MCF 10A (cell line): ENCODE measurements at places on chromosomes 5 and 9.

DNA sequence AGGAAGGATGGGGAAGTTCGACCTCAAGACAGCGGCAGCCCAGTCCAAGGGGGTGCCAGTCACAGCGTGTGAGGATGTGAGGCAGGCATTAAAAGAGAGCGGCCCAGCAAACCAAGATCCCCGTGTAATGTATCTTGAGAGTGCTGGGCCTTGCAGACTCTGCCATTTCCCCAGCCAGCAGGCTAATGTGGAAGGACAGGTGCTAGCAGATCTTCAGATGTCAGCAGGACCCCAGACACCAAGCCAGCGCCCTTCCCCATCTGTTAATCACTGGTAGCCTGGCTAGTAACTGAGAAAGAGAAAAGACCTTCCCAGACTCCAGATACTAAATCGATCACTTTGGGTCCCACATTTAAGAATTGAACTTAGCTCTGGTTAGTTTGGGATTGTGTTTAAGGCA is 62.2 kb downstream of the NTRK2 start:
- no peak for DNase-seq

DNA sequence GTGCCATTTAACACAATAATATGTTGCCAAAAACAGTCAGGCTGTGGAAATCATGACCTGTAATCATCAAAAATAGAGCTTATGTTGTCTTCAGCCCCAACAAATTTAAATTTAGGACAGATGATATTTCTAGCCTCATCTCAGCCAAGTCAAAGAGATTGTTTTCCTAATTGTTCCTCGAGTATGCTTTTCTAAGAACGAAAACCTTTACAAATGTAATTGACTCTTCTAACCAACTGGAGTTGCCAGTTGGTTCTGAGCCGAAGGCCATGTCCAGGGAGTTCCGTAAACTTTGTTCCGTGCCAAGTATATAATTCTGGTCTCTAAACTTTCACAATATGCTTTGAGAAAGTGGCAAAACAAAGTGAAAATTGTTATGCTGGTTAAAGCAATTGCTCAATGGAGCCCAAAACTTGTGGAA is 160.8 kb downstream of the CEMIP2 start:
- DNase-seq: no peak

- DNase-seq: peak; percentile 77
These were observed 48.1 kb upstream of the RIOK2 start for GRCh38 chr5:97231025-97231636.

GRCh38 chr9:82558855-82559630 is 503.9 kb downstream of the RASEF start:
- DNase-seq: no peak

GRCh38 chr5:141649056-141649688 is 2.0 kb downstream of the FCHSD1 start:
- DNase-seq: no peak

DNA sequence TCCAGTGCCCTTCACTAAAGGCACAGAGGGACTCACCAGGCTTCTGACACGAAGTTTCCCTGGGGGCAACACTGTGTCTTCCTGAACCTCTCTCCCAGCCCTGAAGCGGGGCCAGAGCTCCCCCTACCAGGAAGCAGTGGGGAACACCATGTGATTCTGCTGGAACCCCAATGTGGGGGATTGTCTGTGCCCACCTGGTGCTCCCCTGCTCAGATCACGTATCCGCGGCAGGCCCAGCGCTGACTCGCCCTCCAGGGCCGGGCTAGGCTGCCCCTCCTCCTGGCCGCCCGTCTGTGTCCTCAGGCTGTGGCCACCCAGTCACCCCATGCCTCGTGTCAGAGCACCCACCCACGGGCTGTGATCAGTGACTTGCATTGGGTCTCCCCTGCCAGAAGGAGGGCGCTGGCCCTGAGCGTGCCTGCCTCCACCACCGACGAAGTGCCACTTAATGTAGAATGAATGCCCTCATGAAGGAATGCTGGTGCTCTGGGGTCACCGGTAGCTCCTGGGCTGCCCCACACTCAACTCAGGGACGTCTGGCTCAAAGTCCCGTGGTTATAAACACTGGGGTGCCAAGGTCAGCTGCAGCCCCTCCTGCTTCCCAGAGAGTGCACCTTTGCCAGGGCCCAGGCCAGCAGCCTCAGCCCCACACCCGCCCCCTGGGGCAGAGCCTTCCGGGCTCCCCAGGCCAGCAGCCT is 22.1 kb downstream of the SARDH start:
- DNase-seq: no peak

GRCh38 chr9:69593301-69593700 is 78.9 kb downstream of the APBA1 start:
- DNase-seq: no peak

DNA sequence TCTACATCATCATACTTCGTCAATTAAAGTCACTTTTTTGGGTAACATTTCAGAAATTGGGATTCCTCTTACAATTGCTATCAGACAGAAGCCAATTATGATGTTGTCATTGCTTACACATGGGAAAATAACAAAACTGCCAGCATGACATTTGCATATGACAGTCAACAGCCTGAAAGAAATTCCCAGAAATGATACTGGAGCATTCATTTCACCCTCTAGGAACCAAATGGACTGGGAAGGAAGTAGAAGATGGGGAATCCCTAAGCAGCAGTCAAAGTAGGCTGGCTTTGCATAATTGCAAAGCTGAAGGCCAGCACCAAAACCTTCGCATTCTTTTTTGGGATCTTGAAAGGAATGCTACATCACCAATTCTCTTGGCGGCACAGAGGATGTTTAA is 10.7 kb downstream of the HMGCS1 start:
- no peak for DNase-seq

DNA sequence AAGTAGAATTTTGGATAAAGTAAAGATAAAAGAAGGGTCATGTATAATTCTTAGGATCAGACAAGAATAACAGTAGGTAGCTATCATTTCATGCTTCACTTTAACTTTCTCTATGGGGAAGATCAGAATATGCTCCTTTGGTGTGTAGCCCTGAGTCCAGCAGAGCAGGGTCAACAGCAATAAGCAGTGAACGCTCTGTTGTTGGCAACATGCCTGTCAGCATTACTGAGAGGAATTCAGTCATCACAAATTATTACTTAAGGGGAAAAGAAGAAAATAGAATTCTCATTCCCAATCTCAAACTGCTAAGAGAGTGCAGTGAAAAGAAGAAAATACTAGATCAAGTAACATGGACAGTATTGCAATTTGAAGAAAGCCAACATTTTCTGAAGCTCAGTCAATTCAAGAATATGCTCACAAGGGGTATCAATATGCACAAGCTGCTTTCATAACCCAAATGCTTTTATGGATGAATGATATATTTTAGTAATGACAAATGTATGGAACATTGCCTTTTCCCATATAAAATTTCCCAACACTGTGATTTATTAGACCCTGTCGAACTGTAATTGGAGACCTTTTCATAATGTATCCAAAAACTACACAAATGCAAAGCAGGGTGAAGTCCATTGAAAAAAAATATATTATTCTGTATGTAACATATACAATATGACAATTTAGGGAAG is 1359.4 kb downstream of the EFNA5 start:
- no peak for DNase-seq

DNA sequence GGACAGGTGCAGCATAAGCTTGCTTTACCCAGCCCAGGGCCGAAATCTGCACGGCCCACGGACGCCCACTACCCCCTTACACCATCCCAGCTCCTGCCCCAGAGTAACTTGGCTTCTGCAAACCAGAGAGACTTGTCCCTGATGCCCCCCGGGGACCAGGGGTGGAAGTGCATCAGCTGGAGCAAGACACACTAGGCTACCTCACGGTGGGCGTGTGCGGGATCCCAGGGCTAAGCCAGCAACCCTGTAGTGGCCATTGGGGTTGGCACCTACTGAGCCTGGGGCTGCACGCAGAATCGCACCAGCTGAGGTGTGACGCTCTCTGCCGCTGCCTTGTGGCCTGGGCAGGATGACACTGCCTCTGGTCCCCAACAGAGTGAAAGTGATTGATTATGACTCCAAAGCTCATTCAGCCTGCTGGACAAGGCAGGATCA is 6.1 kb upstream of the ZNF79 start:
- DNase-seq: peak; percentile 14

DNA sequence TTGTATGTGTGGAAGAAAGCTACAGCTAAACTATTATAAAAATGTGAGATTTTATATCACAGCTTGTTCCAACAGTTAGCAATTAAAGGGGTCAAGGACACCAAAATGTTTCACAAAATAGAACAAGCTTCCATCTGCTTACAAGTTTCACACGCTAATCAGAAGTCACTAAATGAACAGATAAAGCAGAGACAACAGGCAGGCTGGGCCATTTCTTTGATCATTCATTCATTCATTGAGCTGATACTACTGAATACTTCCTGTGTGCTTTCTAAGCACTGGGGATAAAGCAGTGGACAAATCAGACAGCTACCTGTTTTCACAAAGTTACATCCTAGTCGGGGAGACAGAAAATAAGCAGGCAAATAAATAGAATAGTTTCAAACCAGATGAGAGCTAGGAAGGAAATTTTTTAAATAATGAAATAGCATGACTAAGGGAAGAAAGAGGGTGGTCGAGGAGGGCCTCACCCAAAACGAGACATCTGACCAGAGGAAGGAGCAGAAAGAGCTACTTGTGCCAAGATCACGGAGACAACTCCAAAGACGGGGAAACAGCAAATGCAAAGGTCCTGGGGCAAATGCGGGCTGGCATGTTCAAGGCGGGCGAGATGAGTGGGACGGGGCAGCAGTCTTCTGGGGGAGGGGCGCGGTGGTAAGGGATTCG is 1.2 kb downstream of the MAPK9 start:
- peak; percentile 28 for DNase-seq

GRCh38 chr5:57316798-57317327 is 143.0 kb downstream of the GPBP1 start:
- DNase-seq: peak; percentile 85

DNA sequence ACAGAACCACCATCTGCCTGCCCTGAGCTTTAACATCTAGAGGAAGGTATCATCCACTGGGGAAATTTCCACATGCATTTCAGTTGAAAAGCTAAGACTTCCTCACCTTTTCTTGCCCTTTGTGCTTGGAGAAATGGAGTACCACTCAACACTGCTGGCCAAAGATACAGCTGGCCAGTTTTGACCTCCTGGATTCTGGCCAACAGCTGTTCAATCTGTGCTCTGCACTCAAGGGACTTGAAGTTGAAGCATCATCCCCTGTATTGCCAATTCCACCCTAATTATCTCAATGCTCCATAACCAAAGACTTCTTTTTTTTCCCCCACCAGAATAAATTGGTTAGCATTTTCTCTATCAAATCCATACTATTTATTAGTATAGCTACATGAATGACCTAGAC is 70.4 kb upstream of the PRDM9 start:
- no peak for DNase-seq

DNA sequence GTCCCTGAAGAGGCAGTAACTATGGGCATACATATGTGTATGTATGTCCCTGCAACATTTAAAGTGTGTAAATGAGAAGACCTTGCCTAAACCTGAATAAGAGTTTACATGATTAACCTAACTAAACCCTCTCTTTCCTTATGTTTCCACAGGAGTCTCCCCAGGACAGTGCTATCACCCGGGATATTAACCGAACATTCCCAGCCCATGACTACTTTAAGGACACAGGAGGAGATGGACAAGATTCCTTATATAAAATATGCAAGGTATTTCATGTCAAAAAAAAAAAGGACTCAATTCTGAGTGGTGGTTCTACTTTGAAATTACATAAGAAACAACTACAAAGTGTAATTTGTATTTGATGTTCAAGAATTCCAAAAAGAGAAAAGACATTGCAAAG is 31.7 kb downstream of the GPR21 start:
- no peak for DNase-seq

- peak; percentile 94 for DNase-seq
These were observed 7.5 kb downstream of the PFDN1 start for GRCh38 chr5:140295414-140295813.

- DNase-seq: no peak
These were observed 70.1 kb upstream of the SMIM23 start for GRCh38 chr5:171715551-171715950.

DNA sequence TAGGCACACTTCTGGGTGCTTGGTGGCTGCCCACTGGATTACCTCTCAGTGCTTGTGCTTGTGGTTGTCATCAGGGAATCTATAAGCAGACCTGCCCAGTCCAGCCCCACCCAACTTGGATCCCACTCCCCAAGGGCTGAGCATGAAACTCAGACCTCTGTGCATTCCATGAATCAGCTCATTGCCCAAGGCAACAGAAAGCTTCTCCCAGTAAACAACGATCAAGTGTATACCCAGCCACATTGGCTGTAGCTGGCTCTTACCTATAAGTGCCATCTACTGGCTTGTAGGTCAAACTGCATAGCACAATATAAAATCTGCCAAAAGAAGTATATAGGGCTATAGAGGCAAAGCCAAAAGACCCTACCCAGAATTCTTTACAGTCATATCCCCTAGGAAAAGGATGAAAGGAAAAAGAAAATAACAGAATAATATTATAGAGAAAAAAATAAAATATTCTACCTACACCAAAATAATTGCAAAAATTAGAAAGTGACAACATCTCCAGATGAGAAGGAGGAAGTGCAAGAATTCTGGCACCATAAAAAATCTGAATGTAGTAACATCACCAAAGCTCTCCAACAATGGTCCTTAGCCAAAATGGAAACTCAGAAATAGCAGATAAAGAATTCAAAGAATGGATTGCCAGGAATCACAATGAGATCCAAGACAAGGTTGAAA is 321.0 kb upstream of the TRPC7 start:
- DNase-seq: peak; percentile 55

- DNase-seq: peak; percentile 38
These were observed 93.0 kb upstream of the DAB2 start for GRCh38 chr5:39517800-39518199.

GRCh38 chr9:2264081-2264480 is 248.9 kb downstream of the SMARCA2 start:
- no peak for DNase-seq

- DNase-seq: peak; percentile 13
These were observed 117.7 kb downstream of the HOMER1 start for GRCh38 chr5:79396265-79396664.

DNA sequence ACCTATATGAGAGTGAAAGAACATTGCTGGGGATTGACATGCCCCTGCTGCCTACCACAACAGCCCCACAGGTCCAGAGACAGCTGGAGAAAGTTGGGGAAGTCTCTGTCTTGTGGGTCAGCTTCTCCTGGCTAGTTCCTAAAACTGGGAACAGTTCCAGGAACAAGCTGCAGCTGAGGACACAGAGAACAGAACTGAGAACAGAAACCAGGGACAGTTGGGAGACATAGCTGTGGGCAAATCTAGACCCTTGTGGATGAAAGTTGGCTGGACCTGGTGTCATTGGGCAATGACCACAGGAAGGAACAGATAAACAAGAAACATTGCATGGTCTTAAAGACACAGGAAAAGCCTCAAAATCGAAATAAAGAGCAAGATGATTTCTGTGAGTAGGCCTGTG is 58.3 kb upstream of the MOCS2 start:
- DNase-seq: peak; percentile 33

GRCh38 chr9:27472195-27472594 is 51.9 kb upstream of the IFNK start:
- no peak for DNase-seq

DNA sequence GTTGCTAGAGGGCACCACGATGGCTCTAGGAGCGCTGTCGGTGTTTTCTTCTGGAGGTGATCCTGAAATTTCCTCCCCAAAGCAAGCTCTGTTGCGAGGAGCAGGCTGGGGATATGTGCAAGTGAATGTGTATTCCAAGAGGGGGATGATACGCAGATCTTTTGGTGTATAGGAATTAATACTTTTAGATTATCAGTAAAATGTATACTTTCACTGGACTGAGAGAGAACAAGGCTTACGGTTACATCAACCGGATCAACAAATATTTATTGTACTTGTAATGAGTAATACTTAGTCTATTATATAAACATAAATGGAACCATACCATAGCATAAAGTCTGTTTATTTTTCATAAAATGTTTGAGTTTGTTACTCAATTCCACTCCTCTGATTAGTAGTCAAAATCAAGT is 632 bp upstream of the PRKAA1 start:
- no peak for DNase-seq

- no peak for DNase-seq
These were observed 37.7 kb downstream of the SAR1B start for GRCh38 chr5:134594797-134595457.
